ENCODE measurements at places on chromosomes 6 and 20. TPM values are rescaled to one million over a fixed set of nuclear protein-coding genes. Genes with fewer than 3 reads are reported as not detected.

- peak; percentile 90 for DNase-seq
These were observed 517.0 kb upstream of the ID4 start for GRCh38 chr6:19320111-19320581.

GRCh38 chr20:51331481-51331880 is 211.0 kb downstream of the NFATC2 start:
- no peak for DNase-seq

- peak; percentile 58 for DNase-seq
These were observed 528 bp downstream of the NUDT3 start for GRCh38 chr6:34391786-34392496.

- DNase-seq, result no peak
These were observed 80.8 kb upstream of the PTPN1 start for GRCh38 chr20:50429412-50429811.

DNA sequence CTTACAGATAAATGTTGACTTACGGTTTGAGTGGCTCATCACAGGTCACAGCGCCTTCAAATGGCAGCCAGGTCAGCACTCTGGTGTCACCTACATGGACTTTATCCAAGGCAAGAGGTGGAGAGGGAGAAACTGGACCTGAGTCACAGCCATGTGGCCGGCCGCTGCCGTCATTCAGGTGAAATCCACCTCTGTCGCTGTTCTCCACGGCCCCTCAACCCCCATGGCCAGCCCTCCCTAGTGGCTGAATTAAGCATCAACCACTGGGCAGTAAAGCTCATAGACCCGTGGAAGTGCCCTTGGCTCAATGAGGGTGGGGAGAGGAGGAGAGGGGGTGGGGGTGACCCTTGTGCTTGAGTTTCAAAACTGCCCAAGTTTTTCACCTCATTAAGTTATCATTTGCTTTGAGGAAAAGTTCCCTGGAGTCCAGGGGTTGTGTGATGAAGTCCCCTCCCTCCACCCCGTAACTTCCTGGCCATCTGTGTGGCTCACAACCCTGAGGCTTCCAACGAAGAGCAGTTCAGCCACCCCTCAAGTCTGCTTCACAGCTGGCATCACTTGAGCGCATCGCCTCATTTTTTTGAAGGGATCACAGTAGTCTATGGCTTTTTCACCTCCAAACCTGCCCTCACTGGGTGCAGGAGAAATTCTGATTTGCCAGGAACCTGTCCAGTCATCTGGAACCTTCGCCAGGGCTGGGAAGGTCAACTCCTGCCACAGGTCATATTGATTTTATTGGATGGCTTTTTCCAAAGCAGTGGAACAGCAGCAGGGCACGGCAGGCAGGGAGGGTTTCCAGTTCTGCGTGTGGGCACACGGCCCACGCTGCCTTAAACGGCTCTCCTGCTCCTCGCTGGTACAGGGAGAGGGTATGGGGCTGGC is 43.5 kb upstream of the APCDD1L start:
- no peak for DNase-seq

- no peak for DNase-seq
These were observed 129.7 kb upstream of the FAM83B start for GRCh38 chr6:54716877-54717276.

- DNase-seq, result no peak
These were observed 4.4 kb downstream of the SMIM13 start for GRCh38 chr6:11098004-11098403.

GRCh38 chr6:22612236-22612635 is 42.9 kb downstream of the HDGFL1 start:
- DNase-seq, result no peak

- DNase-seq, result no peak
These were observed 10.5 kb downstream of the PLN start for GRCh38 chr6:118558464-118559217.

DNA sequence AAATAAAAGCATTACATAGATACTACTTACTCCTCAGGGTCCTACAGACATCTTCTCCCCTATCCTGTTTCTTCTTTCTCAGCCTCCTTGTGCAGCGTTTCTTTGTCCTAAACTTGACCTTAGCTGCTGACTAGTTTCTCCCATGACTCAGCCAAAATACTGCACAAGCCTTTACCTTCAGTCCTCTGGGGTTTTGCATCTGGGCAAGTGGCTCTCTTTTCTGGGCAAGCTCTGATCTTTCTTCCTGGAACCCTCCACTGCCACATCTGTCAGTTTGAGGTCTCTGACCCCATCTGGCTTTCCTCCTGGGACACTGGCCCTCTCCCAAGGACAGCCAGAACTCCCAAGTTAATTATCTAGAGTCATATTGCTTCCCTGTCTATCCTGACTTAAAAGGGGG is 838.4 kb downstream of the DHX35 start:
- DNase-seq, result no peak

GRCh38 chr20:46293084-46293483 is 15.2 kb downstream of the CDH22 start:
- peak; percentile 33 for DNase-seq

- no peak for DNase-seq
These were observed 43.4 kb downstream of the CNKSR3 start for GRCh38 chr6:154466971-154467679.

GRCh38 chr6:37116326-37116725 is 53.6 kb upstream of the PIM1 start:
- DNase-seq, result no peak

DNA sequence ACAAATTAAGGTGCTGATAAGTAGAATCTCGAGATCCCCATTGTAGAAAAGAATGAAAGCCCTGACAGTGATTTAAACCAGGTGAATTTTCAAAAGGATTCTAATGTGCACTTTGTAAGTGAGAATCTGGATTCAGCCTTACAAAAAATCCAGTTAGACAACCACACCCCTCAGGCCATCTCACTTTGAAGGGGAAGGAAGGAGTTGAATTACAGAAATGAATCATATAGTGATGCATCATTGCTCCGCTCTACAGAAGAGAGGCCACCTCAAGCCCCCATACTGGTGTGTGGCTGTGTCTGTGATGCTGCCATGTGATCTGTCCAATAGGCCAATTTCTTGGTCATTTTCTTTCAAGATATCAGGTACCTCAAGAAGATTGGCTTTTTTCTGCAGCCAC is 85.5 kb upstream of the NT5E start:
- DNase-seq, result no peak

The PGC gene
- not detected for total RNA-seq

The OR14J1 gene
- total RNA-seq, result not detected

The C6orf52 gene
- 0.63 TPM for total RNA-seq

Data from SK-MEL-5 (cell line).